ENCODE measurements at places on chromosomes 12 and 14. TPM values are rescaled to one million over a fixed set of nuclear protein-coding genes. Genes with fewer than 3 reads are reported as not detected.

CCDC88C gene
- 0.10 TPM for total RNA-seq

HIF1A gene
- total RNA-seq = 464 TPM

NPAS3 gene
- 0.76 TPM for total RNA-seq

NEUROD4 gene
- not detected for total RNA-seq

TUBA1C gene
- 303 TPM for total RNA-seq

CPNE6 gene
- not detected for total RNA-seq

KRT75 gene
- total RNA-seq = not detected

KRT82 gene
- total RNA-seq = not detected

RTL1 gene
- total RNA-seq = not detected

FBLN5 gene
- 54.9 TPM for total RNA-seq

PLBD1 gene
- total RNA-seq = 0.86 TPM

STXBP6 gene
- 1.7 TPM for total RNA-seq

CCER1 gene
- not detected for total RNA-seq

PAPOLA gene
- 122 TPM for total RNA-seq

KRT2 gene
- total RNA-seq = not detected

KIAA0586 gene
- total RNA-seq = 18.6 TPM

SRSF9 gene
- 195 TPM for total RNA-seq

SMIM41 gene
- total RNA-seq = 0.07 TPM

GNG2 gene
- 43.6 TPM for total RNA-seq

PRPF39 gene
- 24.8 TPM for total RNA-seq

VRTN gene
- not detected for total RNA-seq

CELA1 gene
- total RNA-seq = not detected

AJUBA gene
- total RNA-seq = 43.2 TPM

RNU4-1 gene
- total RNA-seq = not detected

RSRC2 gene
- 30.2 TPM for total RNA-seq

TMEM63C gene
- total RNA-seq = 0.17 TPM

NTS gene
- 0.39 TPM for total RNA-seq

TPH2 gene
- total RNA-seq = not detected

RERG gene
- total RNA-seq = 0.65 TPM

CNTN1 gene
- 1.8 TPM for total RNA-seq

FAM222A gene
- 0.23 TPM for total RNA-seq

TSFM gene
- total RNA-seq = 17.1 TPM

PPP1R1A gene
- not detected for total RNA-seq

AGAP2 gene
- total RNA-seq = 0.20 TPM

GPR137C gene
- total RNA-seq = 0.33 TPM

PLD4 gene
- total RNA-seq = 0.07 TPM

LTBP2 gene
- 517 TPM for total RNA-seq

TMEM121 gene
- 8.9 TPM for total RNA-seq

ERBB3 gene
- total RNA-seq = 0.10 TPM

PTHLH gene
- 1.6 TPM for total RNA-seq

DBX2 gene
- total RNA-seq = not detected

RNASE4 gene
- 59.6 TPM for total RNA-seq

RNF212B gene
- not detected for total RNA-seq

EFS gene
- 15.0 TPM for total RNA-seq

SOAT2 gene
- total RNA-seq = not detected

CCDC197 gene
- not detected for total RNA-seq

KRT78 gene
- total RNA-seq = not detected

FGF23 gene
- not detected for total RNA-seq

KRT8 gene
- 9.3 TPM for total RNA-seq

PRPH gene
- 0.33 TPM for total RNA-seq

SLC10A1 gene
- total RNA-seq = not detected

LMNTD1 gene
- 0.63 TPM for total RNA-seq

IFNG-AS1 gene
- total RNA-seq = 0.07 TPM

Measured in smooth muscle cell of the pulmonary artery (primary cell).